Smooth muscle cell of the brain vasculature (primary cell): ENCODE measurements at places on chromosomes 3 and 15.

DNA sequence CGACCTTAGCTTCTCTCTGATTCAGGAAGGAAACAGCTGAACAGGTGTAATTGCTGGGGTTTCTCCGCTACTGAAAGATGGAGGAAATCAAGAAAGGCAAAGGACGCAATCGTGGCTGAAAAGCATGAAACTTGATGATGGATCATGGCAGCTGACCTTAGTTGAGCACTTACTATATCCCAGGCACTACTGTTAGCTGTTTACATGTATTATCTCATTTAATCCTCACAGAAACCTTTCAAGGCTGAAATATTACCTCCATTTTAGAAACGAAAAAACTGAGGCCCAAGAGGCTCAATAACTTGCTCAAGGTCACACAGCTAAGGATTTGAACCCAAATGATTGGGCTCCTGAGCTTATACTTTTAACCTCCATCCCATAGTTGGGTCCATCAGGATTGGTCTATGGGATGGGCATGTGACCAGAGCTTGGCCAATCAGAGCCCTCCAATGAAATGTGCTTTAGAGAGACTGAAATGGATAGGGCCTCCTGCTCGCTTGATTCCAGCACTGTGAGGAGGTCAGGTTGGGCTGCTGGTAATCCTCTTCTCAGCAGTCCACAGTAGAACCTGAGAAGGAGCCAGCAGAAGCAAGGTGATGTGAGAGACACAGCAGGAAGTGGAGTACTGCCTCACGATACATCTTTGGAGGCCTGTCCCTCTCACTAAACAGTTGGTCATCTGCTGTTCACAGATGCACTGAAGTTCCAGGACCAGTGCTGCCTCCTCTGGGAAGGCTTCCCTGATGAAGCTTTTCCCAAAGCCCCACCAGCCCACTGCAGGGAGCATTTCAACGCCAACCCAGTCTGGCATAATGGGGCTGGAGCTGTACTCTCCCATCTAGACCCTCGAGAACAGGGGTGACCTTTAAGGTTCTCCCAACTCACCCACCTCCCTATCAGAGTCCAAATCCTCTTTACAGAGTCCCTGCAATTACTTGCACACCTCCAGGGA lies 10.4 kb downstream of the CLN6 start:
- DNase-seq: no peak

GRCh38 chr15:55893852-55894251 lies 99.6 kb downstream of the NEDD4 start:
- DNase-seq: no peak

GRCh38 chr3:157073810-157074209 lies 86.1 kb downstream of the CCNL1 start:
- DNase-seq: no peak

- DNase-seq: no peak
Measured at GRCh38 chr15:42914728-42915497, 5.7 kb downstream of the TTBK2 start.

DNA sequence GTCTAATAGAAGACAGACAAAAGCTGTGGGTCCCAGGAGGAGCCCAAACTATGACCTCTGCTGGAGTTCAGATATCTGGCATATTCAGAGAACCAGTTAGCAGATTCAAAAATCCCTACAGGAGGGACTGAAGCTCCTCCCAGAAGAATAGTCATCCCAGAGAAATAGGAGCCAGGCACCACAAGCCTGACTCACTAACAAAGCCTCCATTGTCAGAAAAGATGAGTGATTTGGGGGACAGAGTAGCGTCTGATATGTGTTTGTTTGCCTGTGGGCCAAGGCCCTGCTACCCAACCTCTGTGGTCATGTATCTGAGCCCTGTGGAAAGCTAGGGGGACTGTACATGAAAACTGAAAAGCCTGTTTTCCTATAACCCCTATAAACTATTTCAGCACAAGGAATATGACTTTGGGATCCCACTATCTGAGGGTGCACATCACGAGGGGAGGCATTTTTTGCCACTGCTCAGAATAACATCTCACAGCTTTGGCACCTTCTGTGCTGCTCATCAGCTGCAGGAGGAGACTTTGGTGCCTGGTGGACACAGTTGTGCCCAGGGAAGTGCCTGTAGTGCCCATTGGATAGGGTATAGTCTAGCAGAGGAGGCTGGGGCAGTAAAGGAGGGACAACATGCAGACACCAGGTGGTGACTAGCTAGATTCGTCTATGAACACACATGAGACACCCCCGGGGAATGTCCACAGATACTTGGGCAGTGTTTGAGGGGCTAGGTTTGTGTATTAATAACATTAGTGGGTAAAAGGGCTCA lies 9.7 kb upstream of the LARP6 start:
- no peak for DNase-seq

GRCh38 chr15:100944244-100944895 lies 25.2 kb downstream of the LRRK1 start:
- no peak for DNase-seq

DNA sequence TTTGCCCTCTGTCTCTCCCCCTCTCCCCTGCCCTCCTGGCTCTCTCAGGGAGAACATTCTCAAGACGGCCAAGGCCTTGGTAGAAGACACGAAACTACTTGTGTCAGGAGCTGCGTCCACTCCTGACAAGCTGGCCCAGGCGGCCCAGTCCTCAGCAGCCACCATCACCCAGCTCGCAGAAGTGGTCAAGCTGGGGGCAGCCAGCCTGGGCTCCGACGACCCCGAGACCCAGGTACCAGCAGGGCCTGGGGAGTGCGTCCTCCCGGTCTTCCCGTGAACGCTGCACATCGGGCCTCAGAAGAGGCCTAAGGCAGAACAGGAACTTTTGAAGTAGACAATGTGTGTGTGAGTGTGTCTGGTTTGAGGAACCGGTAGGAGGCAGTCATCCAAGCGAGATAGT lies 245.4 kb upstream of the TPM1 start:
- no peak for DNase-seq

DNA sequence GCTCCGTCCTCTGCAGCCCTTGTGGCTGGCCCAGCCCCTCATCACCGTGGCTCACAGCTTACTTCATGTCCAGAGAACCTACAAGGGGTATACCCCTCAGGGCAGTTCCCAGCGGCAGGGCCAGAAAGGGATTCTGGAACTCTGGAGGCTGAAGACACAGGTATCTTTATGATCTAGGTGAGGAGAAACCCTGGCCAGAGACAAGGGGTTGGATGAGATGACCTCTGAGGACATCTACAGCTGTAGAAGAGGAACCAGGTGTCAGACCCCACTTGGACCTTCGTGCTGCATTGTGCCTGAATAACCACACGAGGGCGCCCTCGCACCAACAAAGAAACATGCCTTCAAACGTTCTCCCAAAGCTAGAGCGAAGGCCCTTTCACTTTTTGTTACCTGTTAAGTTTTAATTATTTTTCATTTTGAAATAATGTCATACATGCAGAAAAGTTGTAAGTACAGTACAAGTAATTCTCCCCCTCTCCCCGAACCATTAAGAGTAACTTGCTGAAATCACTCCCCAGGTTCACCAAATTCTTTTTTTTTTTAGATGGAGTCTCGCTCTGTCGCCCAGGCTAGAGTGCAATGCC lies 118.7 kb upstream of the SMAD3 start:
- DNase-seq: no peak

DNA sequence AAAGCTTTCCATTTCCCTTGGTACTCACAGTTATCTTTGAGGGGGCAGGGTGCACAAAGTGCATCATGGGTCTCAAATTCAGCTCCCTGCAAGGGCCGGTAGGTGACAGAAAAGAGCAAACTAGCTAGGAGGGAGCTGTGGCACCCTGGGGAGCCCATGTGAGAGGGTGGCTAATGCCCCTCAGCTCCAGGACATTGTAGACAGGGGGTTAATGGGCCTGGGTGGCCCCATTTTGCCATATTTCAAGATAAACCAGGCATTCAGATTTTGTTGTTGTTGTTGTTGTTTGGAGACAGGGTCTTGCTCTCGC lies 3.7 kb upstream of the SLC6A6 start:
- DNase-seq: no peak

DNA sequence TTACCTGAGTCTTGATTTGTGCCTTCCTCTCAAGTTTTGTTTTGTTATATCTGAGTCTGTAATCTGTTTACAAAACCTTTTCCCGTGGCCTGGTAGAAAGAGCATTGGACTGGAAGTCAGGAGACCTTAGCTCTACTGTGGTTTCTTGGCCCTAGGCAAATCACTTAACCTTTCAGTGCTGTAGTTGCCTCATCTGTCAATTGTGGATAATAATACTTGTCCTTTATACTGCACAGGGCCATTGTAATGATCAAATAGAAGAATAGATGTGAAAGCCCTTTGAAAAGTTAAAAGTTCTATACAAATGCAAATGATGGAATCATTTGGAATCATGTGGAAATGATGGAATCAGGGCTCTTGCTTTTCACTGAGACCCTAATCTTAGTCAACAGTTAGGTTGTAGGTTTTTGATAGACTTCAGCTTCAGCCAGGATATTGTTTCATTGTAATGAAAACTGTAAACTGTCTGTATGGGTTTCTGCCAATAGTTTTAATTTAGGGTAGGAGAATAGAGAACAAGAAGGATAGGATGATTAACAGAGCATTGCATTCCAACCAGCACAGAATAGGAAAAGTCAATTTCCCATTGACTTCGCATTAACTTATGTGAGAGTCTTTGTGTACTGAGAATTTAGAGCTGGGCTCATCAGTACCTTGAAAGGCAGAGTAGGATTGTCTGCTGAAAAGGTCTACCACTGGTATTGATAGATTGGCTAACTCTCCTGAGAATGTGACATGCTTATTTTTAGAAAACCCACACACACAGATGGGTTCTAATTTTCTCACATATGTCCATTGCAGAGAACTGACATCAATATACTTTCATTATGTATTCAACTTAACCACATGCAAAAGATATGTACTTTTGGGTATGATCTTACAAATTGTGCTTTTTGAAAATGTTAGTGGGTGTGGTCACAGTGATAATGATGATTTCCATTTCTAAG lies 21.8 kb downstream of the MAP2K5 start:
- DNase-seq: no peak
